ENCODE measurements at places on chromosomes 12 and 14. TPM values are rescaled to one million over a fixed set of nuclear protein-coding genes. Genes with fewer than 3 reads are reported as not detected.

GALNT8 gene
- under 0.01 TPM for total RNA-seq

CELA1 gene
- total RNA-seq, result not detected

PTPRO gene
- total RNA-seq, result 0.33 TPM

TAS2R20 gene
- 2.1 TPM for total RNA-seq

SSPN gene
- total RNA-seq, result 9.8 TPM

DAO gene
- not detected for total RNA-seq

ZFYVE21 gene
- total RNA-seq, result 67.0 TPM

KRT73 gene
- total RNA-seq, result not detected

FITM1 gene
- under 0.01 TPM for total RNA-seq

PTPRB gene
- 0.66 TPM for total RNA-seq

LYZ gene
- total RNA-seq, result 0.17 TPM

ADCY6 gene
- total RNA-seq, result 53.2 TPM

HOXC12 gene
- total RNA-seq, result not detected

ADSS1 gene
- total RNA-seq, result 2.3 TPM

SCYL2 gene
- total RNA-seq, result 37.5 TPM

GLS2 gene
- under 0.01 TPM for total RNA-seq

KRT85 gene
- not detected for total RNA-seq

VRTN gene
- total RNA-seq, result not detected

TNS2 gene
- total RNA-seq, result 52.4 TPM

WDR20 gene
- total RNA-seq, result 13.4 TPM

CCDC177 gene
- total RNA-seq, result not detected

ANO2 gene
- total RNA-seq, result not detected

SLC8A3 gene
- under 0.01 TPM for total RNA-seq

SLC5A8 gene
- total RNA-seq, result not detected

DEPDC4 gene
- total RNA-seq, result 1.2 TPM

PLEKHG7 gene
- total RNA-seq, result not detected

RPGRIP1 gene
- total RNA-seq, result under 0.01 TPM

MGP gene
- total RNA-seq, result 2.0 TPM

ADAM21 gene
- total RNA-seq, result 0.66 TPM

OR11H7 gene
- total RNA-seq, result not detected

SLC7A7 gene
- total RNA-seq, result 6.3 TPM

CCDC197 gene
- not detected for total RNA-seq

LHX5 gene
- not detected for total RNA-seq

TSHR gene
- not detected for total RNA-seq

TAS2R30 gene
- total RNA-seq, result 4.0 TPM

CLMN gene
- 0.83 TPM for total RNA-seq

CCNK gene
- total RNA-seq, result 51.0 TPM

All from fibroblast of lung (primary cell).